Umbilical cord (tissue), 2 donors: ENCODE measurements at places on chromosomes 4 and X.

DNA sequence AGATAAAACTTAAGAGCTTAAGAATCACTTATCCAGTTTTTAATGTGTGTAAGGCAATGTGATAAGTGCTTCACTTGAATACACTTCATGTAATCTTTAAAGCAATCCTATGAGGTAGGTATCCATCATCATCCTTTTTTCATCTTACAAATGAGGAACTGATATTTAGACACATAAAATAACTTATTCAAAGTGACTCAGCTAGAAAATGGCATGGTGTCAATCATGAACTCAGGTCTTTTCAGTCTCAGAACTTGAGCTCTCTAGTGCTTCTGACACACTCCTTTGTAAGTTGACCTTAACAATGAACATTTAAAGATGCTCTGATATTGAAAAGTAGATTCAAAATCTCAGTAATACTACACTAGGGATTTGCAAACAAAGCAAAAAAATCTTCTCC lies 224.8 kb upstream of the TEX13C start:
- DNase-seq = no peak

DNA sequence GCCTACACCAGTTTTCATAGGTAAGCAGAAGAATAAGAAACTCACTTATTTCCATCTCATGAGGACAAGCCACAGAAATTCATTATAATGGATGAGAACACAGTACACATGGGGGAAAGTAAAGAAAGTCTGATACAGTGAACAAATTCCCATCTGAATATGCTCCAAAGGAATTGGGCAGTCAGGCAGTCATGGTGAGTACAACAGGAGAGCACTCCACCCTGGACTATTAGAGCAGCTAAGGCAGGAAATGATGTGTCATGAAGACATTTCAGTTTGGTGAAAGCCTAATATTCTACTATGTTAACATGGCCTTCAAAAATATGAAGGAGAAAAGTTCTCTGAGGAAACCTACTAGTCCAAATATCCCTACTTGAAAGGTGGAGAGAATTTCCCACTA lies 92.0 kb upstream of the PRDX4 start:
- DNase-seq = no peak

DNA sequence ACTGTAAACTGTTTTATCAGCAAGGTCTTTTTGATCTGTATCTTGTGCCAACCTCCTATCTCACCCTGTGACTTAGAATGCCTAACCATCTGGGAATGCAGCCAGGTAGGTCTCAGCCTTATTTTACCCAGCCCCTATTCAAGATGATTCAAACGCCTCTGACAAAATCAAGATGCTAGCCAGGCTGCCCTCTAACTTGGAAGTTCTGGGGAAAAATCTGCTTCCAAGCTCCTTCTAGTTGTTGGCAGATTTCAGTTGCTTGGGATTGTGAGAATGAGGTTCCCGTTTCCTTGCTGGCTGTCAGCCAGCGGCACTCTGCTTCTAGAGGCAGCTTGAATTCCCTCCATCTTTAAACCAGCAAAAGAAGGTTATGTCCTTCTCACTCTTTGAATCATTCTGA lies 34.7 kb downstream of the LUZP4 start:
- DNase-seq = peak; percentile 48

DNA sequence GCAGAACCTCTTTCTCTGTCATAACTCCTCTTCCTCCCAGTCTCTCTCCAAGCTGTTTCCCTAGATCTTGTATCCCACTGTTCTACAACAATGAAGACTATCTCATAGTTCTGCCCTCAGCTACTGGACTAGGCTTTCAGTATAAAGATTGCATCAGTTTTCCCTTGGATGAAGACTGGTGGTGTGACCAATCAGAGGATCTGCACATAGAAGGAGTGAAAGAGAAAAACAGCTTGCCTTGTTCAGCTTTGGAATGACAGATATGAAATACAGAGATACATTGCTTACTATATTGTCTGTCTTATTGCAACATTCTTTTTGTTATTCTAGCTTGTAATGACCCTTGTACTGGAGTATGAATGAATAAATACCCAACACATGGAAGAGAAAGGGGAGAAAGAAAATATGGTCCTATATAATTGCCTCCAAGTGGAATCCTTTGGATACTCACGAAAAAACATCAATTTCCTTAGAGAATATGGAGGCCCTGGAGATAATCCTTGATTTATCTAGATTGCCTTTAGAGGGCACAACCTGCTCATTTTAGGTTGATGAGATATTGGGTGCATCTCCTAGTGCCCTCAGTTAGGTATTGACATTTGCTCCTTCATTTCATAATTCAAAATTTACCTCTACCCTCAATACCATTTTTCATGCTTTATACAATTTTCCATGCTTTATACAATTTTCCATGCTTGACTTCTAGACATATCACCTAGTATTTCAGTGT lies 395.8 kb downstream of the NAF1 start:
- DNase-seq = no peak

DNA sequence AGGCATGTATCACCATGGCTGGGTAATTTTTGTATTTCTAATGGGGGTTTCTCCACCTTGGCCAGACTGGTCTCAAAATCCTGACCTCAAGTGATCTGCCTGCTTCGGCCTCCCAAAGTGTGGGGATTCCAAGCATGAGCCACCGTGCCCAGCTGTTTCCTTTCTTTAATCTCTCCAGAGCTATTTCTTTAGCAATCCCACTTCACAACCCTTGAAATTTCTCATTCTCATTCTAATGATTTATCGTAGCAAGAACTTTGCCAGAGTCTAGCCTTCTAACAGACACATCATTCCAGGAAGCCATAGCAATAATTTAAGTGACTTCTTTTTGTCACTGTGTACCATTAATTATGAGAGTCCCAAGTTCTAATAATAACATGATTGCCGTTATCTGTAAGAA lies 68.6 kb downstream of the RXFP1 start:
- no peak for DNase-seq

DNA sequence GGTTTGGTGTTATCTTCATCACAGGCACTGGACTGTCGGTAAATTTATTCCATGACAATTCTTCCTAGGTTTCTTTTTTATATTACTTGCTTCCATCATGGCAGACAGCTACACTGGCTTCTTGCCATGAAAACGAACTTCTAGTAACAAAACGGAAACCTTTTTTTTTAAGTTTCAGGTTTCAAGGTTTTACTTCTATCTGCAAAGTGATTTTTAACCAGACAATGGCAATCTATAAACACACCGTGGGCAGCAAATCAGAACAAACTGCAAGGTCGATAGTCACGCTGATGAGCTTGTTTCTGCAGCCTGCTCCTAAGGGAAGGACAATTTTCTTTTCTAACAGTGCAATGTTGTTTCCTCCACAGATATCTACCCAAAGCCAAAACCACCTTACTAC lies 29.9 kb downstream of the XG start:
- no peak for DNase-seq

- DNase-seq = peak; percentile 67
These were observed 192.4 kb upstream of the RASGEF1B start for GRCh38 chr4:81664079-81664478.

DNA sequence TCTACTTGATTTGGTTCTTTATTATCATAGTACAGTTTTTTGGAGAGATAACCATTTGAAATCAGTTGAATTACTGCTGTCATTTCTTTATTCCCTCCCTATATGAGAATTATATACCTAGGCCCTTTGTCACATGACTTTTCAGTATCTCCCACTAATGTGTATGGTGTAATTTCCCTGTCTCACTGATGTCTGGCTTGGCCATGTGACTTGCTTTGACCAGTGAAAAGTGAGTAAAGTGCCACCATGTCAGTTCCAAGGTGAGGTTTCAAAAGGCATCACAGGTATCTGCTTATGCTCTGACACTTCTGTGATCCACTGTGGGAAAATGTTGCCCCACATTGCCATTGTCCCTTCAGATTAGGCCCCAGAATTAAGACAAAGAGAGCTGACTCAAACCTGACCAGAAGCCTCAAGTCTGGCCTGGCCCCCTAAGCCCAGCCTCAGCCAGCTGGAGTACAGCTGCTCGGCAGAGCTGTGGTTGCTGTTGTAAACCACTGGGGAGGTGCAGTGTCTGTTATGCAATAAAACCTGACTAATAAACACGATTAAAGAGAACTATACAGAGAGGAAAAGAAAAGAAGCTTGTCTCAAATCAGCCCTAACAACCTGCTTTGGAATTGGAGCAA lies 27.5 kb downstream of the SETD7 start:
- DNase-seq = peak; percentile 65

DNA sequence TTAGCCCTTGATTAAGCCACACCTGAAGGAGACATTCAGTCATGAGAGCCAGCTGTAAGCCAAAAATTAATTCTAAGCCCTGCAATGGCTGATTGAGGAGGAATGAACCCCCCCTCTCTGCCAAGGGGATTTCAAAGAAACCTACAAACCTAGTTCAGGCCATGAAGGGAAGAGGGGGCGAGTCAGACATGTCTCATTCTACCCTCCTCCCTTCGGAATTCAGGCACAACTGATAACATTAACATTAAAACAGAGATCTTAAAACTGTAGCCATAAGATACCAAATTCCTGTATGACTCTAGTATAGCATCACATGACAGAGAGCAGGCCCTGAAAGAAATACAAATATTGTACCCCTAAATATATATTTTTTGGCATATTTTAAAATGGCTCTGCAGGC lies 40.4 kb upstream of the AFAP1 start:
- DNase-seq = no peak

DNA sequence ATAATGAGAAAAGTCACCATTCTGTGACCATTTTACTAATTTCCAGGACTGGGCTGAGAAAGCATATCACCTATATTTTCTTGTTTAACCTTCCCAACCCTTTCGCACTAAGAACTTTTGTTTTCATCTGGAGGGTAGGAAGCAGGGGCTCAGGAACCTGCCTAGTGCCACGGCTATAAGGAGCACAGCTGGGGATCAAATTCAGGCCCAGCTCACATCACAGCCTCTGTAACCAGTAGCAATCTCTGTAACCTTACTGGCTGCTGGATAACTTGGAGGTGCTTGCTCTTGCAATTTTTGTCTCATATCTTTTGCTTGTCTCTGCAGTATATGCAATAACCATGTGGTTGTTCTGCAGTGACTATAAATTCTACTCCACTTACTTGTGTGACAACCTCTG lies 76.7 kb upstream of the PLAC1 start:
- DNase-seq = no peak

DNA sequence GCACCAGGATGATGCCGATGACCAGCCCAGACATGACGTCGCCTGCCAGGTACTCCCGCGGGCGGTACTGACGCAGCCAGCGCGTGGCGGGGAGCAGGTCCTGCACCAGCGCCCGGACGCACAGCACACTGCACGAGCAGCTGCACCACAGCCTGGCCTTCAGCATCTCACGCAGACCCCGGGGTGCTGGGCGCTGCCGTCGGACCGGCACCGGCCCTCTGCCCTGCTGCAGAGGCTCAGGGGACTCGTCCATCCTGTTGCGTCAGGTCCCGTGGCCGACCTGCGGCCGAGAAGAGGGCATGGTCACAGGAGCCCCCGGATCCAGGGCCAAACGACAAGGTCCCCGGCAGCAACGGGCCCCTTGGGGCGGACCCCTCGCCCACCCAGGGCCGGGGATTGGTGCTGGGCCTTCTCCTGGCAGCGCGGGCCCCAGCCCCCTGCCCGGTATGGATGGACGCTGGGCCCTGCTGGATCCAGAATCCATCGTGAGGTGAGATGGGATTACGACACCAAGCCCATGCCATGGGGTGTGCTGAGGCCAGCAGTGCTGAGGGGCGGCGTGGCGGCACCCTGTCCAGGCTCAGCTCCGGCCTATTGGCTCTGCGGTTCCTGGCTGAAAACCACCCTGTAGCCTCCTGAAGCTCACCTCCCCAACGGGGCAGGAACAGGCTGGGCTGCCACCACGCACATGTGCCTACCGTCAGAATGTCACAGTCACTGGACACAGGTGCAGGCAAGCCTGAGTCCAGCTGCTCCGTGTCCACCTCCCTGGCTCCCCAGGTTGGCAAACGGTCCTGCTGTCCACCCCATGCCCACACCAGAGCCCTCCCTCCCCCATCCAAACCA lies 1.5 kb downstream of the SLC26A1 start:
- no peak for DNase-seq

GRCh38 chr4:88204882-88205281 lies 46.4 kb upstream of the ABCG2 start:
- DNase-seq = no peak

DNA sequence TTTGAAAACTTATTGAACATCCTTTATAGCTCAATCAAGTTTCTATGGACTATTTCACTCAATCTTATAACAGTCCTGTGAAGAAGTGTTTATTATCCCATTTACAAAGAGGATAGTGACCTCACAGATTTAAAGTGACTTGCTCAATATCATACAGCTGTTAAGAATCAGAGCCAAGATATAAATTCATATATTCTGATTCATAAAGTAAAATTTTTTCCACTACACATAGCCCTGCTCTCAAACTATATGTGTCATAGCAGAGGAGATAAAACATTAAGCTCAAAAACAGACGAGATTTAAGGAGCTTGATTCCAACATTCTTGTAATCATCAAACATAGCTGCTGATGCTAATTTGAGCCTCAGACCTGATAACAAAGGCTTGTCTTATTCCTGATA lies 226.8 kb downstream of the CAMK2D start:
- peak; percentile 88 for DNase-seq

- DNase-seq = no peak
These were observed 58.5 kb downstream of the PPA2 start for GRCh38 chr4:105415281-105415744.

DNA sequence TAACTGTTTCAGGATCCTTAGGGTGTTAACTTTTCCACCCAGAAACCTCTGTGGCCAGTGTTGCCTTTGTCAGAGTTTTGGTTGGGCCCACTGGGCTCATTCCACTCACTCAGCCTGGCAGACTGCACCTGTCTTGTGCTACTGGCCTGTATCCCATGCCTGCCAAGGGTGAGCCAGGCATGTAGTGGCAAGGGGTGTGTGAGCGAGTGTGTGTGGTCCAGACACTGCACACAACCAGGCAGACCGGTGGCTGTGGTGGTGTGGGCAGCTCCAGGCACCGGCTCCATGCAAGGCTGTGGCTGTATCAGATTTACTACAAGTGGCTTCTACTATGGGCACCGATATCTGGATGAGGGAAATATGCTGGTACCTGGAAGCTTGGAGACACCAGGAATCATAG lies 394.6 kb upstream of the DMD start:
- no peak for DNase-seq

GRCh38 chr4:7693237-7693608 lies 246.4 kb downstream of the AFAP1 start:
- no peak for DNase-seq

- peak; percentile 38 for DNase-seq
These were observed 3.8 kb upstream of the GRPR start for GRCh38 chrX:16119353-16120220.

- DNase-seq = peak; percentile 51
These were observed 117.3 kb downstream of the ENPP6 start for GRCh38 chr4:184100297-184100885.

- no peak for DNase-seq
These were observed 1492.2 kb upstream of the TENM3 start for GRCh38 chr4:180751009-180751408.

- no peak for DNase-seq
These were observed 85.2 kb downstream of the SLC16A2 start for GRCh38 chrX:74506317-74507115.

- DNase-seq = peak; percentile 98
These were observed 155.7 kb upstream of the JADE1 start for GRCh38 chr4:128653527-128654444.

GRCh38 chrX:40887476-40887875 lies 152.1 kb upstream of the MED14 start:
- no peak for DNase-seq
